ENCODE measurements at places on chromosomes 2 and 18.

- DNase-seq: no peak
Observed at GRCh38 chr2:65856423-65856822, 424.0 kb upstream of the SPRED2 start.

DNA sequence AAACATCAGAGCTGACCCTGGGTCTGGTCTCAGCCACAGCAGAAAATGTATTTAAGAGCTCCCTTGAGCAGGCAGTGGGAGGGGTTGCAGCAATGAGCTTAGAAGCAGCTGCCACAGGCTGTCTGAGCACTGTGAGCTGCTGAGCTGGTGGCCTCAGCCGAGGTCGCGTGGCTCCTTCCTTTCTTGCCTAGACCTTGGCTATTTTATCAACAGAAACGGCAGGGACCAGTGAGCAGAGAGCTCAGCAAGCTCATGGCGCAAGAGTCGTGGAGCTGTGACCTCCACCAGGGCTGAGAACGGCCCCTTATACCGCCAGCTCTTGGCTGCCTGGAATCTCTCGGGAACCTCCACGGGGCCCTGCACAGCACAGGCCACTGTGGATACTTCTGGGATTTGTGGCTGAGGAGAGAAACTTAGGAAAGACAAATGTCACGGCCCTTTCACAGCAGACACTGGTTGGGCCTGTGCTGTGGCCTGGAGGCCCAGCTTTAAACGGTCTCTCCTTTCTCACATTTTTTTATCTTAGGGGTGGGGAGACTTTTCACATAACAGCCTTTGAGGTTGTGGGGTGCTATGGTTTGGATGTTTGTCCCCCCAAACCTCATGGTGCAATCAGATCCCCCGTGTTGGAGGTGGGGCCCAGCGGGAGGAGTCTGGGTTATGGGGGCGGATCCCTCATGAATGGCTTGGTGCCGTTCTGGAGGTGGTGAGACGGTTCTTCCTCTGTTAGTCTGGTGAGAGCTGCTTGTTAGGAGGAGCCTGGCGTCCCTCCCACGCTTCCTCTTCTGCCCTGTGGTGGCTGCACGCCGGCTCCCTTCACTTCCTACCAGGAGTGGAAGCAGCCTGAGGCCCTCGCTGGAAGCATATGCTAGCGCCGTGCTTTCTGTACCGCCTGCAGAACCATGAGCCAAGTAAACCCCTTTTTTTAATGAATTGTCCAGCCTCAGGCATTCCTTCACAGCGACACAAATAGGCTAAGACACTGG, 1.7 kb downstream of the ALLC start:
- DNase-seq: peak; percentile 25

- no peak for DNase-seq
Observed at GRCh38 chr2:204264621-204265140, 280.6 kb upstream of the PARD3B start.

GRCh38 chr2:165905269-165905668, 48.3 kb downstream of the TTC21B start:
- no peak for DNase-seq

- no peak for DNase-seq
Observed at GRCh38 chr2:99573634-99574251, 83.9 kb upstream of the REV1 start.

- DNase-seq: no peak
Observed at GRCh38 chr18:74128159-74128558, 19.5 kb downstream of the FBXO15 start.

- DNase-seq: no peak
Observed at GRCh38 chr18:27010784-27011183, 145.3 kb upstream of the AQP4 start.

GRCh38 chr2:25294573-25295462, 46.9 kb downstream of the DNMT3A start:
- peak; percentile 84 for DNase-seq

DNA sequence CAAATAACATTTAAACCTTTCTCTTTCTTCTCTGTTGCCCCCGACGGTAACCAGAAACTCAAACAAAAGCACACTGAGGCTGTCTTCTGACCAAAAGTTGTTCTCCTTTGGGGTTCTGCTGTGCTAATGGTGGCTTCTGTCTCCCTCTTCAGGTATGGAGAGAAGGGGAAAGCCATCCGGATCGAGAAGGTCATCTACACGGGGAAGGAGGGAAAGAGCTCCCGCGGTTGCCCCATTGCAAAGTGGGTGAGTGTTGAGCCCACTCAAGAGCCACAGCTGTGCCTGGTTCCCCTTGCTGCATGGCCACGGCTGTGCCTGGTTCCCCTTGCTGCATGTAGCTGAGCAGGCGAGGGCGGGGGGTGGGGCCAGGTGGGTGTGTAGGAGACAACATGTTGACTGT, 67.4 kb downstream of the BOLA3 start:
- no peak for DNase-seq

GRCh38 chr2:64013053-64013452, 6.2 kb downstream of the VPS54 start:
- no peak for DNase-seq

GRCh38 chr2:224871813-224872212, 155.6 kb upstream of the CCDC195 start:
- no peak for DNase-seq

DNA sequence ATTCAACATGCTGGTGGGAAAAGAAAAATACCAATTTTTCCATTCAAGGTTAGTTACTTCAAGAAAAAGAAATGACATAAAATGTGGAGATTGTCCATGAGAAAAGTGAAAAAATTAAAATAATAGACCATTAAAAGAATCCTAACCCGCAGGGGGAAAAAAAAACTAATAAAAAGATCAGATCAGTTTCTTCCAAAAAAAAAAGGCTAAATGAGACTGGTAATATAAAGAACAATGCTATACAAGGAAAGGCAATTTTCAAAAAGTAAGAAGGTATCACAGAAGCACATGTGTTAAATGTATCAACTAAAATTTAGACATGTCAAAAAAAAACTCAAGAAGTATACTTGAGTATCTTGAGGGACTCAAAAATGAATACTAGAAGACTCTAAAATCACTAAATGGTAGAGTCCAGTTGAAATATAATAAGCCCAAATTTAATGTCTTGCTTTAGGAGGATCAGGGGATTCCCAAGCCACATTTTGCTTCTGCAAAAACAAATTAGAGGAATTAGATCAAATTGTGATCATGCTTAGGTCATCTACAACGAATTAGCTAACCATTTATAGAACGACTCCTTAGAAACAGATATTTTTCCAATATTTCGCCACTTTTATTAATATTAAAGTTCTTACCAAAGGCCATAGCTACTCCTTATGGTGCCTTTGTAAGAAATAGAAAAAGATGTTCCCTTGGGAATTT, 35.8 kb upstream of the GLS start:
- DNase-seq: no peak

- no peak for DNase-seq
Observed at GRCh38 chr18:32303400-32303799, 113.6 kb downstream of the MEP1B start.

DNA sequence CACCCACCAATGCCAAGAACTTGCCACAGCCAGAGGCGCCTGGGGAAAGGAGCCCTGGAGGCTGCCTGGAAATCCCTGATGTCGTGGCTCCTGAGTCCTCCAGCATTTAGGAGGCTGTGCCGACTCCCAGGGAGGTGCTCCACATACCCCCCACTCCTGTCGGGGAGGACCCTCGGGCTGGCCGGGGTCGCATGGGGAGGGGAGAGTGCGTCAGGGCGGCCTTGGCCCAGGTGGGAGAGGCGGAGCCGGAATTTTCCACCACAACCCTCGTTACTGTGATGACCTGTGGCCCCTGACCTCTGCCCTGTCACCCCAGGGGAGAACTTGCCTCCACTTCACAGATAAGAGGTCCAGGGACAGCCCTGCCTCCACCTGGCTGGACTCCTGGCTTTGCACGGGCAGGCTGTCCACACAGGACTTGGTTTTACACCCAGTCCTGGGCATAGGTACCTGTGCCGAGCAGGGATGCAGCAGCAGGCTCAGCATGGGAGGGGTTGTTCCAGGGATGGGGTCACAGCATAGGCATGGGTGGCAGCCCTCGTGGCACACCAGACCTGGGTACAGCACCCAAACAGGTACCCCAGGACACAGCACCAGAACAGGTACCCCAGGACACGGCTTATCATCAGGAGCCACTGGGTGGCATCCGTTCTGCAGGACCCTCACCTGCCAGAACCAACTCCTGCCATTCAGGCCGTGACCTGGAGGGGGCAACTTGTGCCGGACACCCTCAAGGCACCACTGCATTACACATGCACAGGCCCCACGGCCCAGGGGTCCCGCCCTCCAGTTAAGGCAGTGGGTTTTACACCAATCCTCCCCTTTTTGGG, 12.3 kb upstream of the AGXT start:
- DNase-seq: no peak

DNA sequence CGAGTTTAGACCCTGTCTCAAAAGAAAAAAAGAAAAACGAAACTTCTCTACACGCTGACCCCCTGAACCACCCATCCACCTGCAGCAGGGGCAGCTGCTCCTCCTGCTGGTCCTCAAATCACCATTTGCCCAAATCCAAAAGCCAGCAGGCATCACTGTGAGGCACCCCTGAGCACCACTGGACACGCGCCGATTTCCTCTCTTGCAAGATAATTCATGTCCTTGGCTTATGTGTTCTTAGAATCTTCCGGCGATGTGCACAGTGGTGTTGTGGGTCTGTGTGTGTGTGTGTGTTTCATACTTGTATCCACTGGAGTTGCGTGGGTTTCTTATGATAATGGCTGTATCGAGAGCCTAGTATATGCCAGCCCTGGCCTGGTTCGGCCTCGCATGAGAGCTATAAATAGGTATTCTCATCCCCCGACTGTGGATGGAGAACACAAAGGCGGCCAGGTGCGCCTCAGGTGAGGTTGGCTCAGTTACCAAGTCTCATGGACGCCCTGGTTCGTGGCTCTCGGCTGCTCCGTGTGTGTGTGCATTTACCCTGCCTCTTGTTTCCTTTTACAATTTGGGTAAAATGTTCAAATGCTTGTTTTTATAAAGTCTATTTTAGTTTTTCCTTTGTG, 235.5 kb downstream of the HDAC4 start:
- no peak for DNase-seq

DNA sequence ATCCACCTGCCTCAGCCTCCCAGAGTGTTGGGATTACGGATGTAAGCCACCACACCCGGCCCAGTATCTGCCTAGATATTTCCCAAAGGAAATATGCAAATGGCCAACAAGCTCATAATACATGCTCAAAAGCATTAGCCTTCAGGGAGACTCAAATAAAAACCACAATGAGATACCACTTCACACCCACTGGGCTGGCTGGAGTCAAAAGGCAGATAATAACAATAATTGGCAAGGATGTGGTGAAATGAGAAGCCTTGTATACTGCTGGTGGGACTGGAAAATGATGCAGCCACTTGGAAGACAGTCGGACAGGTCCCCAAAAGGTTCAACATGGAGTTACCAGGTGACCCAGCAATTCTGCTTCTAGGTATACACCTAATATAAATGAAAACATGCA, 20.5 kb upstream of the ZNF516 start:
- DNase-seq: no peak

GRCh38 chr2:196453613-196454047, 185.9 kb upstream of the CCDC150 start:
- DNase-seq: peak; percentile 57

GRCh38 chr2:186917866-186918265, 68.9 kb upstream of the ZSWIM2 start:
- DNase-seq: no peak

DNA sequence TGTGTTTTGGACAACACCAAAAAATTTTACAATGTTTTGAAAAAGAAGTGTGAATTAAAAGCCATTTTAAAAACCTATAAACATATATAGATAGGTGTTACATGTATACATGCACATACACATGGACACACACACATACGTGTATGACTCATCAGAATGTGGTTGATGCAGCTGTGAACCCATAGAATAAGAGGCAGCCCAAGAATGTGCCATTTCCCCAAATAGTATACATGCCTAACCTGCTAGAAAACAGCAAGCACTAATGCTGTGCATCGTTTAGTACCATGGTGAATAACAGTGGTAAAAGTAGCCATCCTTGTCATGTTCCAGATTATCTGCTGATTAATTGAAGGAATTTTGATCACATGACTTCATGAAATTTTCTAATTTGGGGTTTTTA, 149.0 kb downstream of the DSEL start:
- no peak for DNase-seq

DNA sequence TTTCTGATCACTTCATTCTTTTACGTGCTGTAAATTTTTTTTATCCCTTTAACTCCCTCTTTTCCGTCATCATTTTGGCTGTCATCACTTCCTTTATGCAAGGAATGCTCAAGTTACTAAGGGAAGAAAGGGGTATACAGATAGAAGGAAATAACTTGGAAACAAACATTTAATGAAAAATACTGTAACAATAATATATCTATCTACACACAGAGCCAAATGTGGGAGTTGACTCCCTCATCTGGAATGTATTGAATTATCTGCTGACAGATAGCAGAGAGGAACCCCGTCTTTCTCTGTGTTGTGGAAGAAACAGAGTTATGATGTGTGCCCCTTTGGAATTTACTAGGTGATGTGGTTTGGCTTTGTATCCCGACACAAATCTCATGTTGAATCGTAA, 182.5 kb upstream of the NXPH2 start:
- no peak for DNase-seq

DNA sequence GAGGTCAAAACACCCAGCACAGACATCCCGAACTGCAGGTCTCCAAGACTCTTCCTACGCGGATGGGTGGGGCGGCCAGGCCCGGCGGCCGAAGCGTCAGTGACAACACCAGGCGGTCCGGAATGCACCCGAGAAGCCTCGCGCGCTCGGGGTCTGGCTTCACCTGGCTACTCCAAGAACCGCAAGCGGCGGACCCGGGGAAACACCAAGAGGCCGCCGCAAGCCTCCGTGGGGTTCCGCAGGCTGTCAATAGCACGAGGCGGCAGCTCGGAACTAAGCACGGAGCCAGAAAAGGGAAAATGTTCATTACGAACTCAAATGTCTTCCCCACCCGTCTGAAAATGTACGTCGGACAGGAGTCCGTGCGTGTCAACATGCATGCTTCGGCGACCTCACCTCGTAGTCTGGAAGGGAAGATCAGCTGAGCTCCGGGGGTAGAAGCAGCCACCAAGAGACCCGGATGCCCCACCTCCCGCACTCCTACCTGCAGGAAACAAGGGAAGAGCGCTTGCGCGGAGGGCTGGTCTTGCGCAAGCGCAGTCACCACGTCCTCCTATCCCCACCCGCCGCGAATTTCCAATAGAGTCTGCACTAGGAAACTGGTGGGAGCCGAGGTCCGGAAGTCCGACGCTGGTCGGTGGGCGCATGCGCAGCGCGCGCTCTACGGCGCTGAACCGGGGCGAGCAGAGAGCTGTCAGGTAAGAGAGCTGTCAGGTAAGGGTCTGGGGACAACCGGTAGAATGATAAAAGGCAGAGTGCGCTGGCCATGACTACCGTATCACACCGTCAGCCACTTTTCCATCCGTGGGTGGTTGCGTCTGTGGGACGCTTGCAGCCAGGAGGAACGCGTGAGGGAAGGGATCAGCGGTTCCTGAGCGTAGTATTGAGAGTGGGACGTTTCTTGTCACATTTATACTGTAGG, at the start of the genes GPATCH11 and HEATR5B:
Gene GPATCH11, plus strand, starts transcription at position 646 of the 922 bp plus-strand sequence. CDS start 3,864 bp downstream, outside the sequence.
Gene HEATR5B, minus strand, starts transcription at position 500 of the 922 bp plus-strand sequence. CDS start 958 bp downstream, outside the sequence.
- DNase-seq: peak; percentile 96

Measured in activated CD4-positive, alpha-beta T cell treated with anti-CD3 and anti-CD28 coated beads, Interleukin-2, amount 50 U/mL, for 16 hours (primary cell).